CD4-positive, CD25-positive, alpha-beta regulatory T cell (primary cell): ENCODE measurements at places on chromosomes 7 and 10.

GRCh38 chr10:33143160-33143728 lies 185.2 kb upstream of the ITGB1 start:
- DNase-seq: peak; percentile 78

- DNase-seq: no peak
These were observed 157.2 kb downstream of the CHRM2 start for GRCh38 chr7:137025469-137026175.

DNA sequence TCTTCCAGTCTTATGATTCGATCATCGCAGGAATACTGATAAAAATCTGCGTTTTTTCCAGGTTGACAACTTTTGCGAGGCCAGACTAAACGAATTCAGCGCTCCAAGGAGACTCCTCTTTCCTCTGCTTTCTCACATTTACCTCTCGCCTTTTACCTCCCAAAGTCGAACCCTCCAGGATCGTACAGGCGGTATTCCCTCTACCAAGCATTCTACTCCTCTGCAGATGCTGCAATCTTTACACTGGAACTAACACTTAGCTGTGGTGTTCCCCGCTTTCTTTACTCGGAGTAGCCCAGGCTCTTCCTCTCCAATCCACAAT lies 449 bp downstream of the NUDT5 start:
- no peak for DNase-seq

DNA sequence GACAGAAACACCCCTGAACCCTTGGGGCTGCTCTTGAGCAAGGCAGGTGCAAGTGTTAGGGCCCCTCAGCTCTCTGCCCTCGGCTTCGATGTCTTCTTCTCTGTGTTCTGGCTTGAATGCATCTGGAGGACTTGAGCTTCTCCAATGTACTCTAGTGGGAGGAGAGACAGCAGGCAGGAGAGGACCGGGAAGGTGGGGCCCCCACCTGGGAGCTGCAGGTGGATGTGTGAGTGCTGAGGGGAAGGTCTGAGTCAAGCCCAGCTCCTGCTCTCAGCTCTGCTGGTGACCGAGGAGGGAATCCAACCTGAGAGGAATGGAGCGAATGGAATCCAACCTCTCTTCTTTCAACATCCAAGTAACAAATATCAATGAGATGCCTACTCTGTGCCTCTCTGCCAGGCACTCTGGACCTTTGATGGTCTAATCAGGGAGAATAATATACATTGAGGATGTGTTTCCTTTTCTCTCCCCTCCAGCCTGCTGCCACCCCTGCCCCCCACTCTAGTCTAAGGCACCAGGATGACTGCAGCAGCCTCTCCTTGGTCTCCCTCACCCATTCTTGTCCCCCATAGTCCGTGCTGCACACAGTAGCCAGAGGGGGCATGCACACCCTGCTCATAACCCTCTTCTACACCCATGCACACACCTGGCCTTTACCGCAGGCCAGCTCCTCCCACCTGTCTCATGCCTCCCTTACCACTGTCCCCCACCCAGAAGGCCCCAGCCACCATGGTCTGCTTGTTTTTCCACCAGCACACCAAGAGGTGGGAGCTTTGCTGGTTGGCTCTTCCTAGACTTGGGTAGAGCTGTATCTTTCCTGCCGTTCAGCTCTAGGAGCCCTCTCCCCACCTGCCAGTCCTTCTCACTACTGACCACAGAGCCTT lies 13.6 kb downstream of the TBATA start:
- no peak for DNase-seq

DNA sequence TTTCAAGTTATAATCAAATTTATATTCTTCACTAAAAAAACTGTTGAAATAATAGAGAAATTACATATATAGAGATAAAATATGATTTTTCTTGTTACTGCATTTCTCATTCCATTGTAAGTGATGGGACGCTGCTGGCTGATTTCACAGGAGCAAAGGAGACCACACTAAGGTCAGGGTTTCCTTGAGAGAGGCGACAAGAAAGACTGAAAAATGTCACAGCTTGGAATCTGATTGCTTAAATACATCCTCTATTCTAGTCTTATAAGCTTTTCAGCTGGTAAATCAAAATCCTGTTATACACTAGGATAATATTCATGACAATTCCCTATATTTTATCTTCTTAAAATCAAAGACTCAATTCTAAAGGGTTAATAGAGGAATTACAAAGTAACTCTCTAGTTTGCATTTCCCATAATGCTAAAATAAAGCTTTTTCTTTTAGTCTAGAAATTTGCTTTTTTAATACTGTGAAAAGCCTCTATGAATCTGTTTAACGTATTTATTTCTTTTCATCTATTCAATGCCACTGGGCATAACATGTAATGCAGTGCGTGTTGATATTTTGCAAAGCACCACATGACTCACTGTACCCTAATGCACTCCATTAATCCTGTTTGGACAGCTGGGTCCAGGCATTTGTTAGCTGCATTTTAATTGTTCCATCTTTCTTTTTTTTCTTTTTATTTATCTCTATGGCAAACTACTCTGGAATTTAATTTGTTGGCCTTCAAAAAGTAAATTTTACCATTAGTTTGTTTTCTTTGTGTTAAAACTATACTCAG lies 81.7 kb downstream of the RNF32 start:
- no peak for DNase-seq

DNA sequence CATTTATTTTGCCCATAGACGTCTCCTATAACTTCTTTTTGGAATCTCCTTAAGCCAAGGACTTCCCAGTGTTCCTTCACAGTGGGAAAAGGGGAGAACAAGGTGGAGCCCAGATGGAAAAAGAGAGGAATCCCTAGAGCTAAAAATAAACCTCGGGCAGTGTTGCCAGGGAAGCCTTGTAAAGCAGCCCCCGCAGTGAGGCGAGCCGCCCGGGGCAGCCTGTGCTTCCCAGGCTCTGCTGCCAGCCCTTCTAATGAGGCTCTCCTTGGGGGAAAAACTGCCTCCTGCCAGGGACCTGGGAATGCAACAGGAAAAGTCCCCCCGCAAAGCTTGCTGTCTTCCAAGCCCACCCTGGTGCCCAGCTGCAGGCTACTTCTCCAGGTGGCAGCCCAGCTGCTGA lies 71.7 kb downstream of the SH3PXD2A start:
- no peak for DNase-seq

DNA sequence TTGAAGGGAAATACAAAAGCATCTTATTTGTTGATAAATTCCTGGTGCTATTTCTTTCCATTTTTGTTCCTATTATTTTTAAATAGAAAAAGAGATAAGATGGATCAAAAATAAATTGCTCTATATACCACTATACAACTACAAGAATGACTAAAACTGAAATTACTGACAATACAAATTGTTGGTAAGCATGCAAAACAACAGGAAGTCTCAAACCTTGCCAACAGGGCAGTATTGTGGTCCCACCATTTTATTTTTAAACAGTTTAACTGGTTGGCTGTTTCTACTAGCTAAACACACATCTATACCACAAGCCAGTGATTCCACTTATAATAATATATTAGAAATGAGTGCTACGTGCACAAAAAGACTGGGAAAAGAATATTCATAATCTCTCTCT lies 213.0 kb downstream of the JAZF1 start:
- no peak for DNase-seq

- DNase-seq: peak; percentile 48
These were observed 113.4 kb downstream of the PTPN20 start for GRCh38 chr10:47024399-47025252.

- no peak for DNase-seq
These were observed 109.6 kb upstream of the MTPN start for GRCh38 chr7:136086712-136087111.

DNA sequence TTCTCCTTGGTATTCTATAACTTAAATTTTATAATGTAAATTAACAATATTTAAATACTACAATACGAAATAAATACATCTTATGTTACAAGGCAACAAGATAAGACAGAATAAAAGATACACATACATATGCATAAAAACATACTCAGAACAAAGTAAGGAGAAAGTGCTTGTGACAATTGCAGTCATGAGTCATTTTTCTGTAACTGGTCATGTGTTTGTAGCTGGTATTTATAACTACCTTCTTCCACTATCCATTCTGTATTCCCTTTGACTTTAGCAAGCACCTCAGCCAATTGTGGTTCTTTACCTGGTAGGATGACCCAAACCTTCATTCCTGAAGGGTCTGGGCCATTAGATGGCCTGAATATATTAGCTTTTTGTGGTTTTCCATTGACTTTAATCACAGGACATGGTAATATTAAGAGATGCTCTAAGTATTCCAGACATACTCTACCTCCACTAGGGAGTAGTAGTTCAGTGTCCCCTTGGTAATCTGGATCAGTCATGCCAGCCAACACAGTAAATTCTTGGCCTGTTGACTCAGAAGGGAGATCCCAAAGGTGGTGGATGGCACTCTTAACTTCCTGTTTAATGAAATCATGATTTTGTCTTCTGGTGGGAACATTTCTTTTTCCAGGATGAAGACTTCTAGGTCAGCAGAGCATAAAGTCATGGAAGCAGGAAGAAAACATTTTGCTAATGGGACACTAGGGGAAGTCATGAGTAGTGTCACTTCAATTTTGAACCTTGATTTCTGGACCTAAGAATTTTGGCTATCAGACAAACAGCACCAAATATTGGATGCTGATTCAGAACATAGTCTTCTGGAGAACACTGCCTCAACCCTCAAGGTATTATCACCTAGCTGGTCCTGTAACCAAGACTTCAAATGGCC lies 733.7 kb upstream of the IGFBP3 start:
- no peak for DNase-seq

DNA sequence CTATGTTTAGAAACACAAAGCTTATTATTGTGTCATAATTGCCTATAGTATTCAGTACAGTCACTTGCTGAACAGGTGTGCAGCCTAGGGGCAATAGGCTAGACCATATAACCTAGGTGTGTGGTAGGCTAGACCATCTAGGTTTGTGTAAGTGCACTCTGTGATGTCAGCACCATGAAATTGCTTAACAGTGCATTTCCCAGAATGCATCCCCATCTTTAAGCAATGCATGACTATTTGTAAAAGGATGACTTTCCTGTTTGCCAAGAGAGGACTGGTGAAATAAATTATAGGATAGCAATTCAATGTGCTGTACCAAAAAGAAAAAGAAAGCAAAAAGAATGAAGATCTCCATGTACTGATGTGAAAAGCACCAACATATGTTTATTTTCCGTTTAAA lies 288.7 kb upstream of the AUTS2 start:
- DNase-seq: no peak

DNA sequence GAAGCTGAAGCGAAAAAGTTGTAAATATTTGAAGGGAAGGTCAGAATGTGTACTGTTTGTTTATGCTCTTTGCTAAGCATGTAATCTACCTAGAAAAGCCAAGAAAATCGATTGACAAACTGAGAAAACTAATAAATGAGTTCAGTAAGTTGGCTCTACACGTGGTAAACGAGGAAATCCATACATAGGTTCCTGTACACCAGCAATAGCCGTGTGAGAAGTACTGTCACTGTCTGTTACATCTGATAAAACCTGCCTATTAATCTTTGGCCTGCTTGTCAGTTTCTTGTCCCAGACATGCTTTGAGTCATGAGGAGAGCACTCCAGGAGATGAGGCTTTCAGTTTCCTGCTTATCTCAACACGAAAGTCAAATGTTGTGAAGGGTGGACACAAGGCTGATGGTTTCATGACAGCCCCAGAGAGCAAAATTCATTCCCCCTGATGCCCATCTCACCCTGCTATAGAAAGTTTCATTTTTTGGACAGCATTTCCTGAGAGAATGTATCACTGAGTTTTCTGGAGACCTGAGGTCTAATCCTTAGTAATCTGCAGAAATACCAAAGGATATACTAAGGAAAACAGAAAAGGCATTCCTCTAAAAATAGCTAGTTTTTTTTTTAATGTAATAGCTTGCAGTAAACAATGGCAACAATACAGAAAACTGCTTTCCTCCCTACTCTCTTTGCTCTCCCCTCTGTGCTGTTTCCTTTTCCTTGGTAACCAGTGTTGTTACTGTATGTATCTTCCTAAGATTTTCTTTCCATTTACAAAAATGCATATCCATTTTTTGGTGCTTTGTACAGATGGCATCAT lies 18.8 kb downstream of the BMPR1A start:
- DNase-seq: no peak

GRCh38 chr7:26117142-26117807 lies 34.7 kb upstream of the NFE2L3 start:
- no peak for DNase-seq

DNA sequence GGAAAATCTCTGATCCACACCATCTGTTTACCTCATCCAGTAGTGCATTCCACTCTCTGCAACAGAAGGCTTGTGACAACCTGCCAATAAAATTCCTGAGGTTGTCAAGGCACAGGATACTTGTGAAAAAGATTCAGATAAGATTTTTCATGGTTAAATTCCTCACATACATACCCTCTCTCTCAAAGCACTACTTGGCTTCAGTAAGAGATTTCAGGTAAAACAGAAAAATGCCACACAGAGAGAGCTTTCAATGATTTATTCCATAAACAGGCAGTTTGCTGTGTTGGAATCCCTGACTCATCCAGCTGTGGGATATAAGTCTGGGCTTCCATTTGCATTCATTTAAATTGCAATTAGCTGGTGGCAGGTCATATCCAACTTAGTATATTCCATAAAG lies 99.7 kb upstream of the CAV2 start:
- no peak for DNase-seq

DNA sequence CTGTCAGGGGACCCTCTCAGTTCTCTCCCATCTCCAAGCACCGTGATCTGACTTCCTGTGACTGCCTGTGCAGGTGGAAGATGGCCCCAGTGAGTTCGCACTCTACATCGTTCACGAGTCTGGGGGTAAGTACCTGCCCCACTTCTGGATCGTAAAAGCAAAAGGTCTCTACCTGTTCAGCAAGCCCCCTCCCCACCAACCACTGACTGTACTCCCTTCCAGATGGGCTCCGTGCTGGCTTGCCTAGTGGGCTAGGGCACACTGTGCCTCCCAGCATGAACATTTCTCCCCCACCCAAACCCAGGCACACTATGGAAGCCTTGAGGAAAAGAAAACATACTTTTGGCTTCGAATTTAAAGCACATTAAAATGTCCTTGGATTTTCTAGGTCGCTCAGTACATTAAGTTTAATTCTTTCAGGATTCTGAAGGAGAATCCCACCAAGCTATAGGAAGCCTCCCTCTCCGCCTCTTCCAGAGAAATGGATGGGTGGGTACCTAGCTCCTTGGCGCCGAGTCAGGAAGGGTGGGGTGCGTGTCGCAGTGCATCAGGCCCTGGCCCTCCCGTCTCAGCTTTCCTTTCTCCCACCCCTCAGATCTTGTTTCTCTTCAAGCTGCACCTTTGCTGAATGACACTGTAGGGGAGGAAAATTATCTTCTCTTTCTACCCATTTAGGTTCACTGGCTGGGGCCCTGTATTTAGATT lies 11.0 kb upstream of the ZNF22 start:
- no peak for DNase-seq

DNA sequence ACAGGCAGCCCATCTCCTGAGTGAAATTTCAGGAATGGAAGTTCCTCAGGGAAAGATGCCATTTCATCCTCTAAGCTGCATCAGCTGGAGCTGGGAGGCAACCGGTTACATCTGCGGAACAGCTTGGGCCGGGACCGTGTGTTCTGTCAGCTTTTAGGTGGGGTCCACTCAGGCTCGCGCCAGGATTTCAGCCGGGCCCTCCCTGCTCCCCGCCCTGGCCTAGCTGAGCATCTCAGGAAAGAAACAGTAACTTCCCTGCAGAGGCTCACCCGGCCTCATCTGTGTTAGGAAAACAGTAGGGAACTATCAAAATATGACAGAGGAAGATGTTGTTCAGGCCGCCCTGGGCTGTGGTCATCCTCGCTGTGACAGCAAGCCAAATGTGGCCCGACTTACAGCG lies 110.4 kb downstream of the TRIL start:
- no peak for DNase-seq
